ENCODE measurements at places on chromosomes 3 and 15.

- no peak for DNase-seq
Measured at GRCh38 chr3:15606434-15606891, 4.9 kb downstream of the BTD start.

- peak; percentile 54 for DNase-seq
Measured at GRCh38 chr3:32835961-32836360, 18.2 kb downstream of the TRIM71 start.

DNA sequence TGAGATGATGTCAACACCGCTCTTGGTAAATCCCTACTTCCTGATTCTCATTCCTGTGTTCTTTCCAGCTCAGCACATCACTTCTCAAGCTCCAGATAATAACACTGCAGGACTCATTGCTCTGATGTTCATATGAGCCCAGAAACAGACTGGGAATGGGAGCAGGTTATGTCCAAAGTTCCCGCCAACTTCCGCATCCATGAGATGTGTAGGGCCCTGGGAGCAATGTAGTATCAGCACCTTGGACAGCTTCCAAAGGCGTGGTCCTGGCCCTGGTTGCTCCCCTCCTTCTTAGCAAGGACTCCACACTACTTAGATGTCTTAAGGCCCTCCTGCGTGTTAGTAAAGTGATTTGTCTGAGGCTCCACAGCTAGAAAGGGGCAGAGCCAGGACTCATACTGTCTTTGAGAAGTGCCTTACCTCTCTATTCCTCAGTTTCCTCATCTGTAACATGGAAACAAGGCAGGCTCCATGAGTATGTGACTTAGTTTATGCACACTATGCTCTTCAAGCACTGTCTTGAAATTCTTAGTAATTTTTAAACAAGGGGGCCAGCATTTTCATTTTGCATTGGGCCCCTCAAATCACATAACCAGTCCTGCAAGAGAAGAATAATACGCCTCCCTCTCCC is 27.9 kb upstream of the SLC6A1 start:
- DNase-seq = peak; percentile 83

DNA sequence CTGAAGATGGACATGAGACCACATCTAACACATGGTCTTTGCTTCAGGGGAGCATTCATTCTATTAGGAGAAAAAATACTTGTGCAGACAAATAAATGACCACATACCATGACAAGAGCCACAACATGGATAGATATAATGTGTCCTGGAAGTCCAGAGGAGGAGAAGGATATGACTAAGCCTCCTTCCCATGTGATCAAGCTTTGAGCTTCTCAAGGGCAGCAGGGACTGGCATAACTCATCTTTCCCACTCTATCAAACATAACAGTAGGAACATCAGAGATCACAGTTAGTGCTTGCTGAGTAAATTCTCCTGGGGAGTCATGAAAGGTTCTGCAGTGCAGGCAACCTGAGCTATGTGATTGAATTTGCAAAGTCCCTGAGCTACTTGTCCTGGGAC is 86.0 kb upstream of the LPP start:
- DNase-seq = no peak

- no peak for DNase-seq
Measured at GRCh38 chr15:59797756-59798604, 108.9 kb upstream of the BNIP2 start.

DNA sequence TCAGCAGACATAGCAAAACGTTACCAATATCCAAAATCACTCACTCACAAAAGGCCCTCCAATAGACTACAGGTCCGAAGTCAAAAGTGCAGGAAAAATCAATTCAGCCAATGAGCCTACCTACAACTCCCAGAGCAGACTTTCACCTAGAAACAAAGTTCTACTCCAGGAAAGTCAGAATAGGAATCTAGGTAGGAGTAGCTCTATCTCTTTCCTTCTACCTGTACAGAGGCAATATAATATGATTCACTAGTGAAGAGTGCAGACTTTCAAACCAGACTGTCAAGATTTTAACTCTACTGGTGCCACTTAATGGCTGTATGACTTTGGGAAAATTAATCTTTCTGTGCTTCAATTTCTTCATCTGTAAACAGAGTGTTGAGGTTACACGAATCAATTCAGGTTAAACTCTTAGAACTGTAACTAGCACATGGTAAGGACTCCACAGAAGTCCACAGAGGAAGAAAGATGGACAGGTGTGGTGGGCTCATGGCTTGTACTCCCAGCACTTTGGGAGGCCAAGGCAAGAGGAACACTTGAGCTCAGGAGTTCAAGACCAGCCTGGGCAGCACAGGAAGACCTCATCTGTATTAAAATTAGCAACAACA is 9.4 kb downstream of the DCUN1D1 start:
- DNase-seq = no peak

All from iPS-NIHi11 (cell line).